ENCODE measurements at places on chromosomes 6 and 20.
A peak's percentile ranks its signal among the peaks of the same experiment; 100 is the strongest.

- DNase-seq, result no peak
These were observed 6.8 kb downstream of the GUCA1A start for GRCh38 chr6:42179945-42180313.

DNA sequence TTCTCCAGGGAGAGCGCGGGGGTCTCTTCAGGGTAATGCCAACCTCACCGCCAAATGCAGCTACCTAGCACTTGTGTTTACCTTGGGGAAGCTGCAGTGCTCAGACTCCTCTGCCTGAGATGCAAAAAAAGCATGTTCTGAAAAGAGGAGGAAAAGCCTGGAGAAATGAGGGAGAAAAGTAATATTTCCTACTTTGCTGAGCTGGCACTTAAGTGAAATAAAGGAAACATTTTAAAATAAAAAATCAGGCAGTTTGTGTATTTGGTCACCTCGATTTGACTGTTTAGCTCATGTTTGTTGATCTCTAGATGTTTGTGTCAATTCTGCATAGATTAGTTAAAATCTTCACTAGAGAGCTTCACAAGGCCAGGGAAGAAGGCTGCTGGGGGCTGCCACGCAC is 487.2 kb downstream of the QKI start:
- no peak for DNase-seq

- no peak for DNase-seq
These were observed 1714.5 kb downstream of the GRIK2 start for GRCh38 chr6:103107985-103108384.

DNA sequence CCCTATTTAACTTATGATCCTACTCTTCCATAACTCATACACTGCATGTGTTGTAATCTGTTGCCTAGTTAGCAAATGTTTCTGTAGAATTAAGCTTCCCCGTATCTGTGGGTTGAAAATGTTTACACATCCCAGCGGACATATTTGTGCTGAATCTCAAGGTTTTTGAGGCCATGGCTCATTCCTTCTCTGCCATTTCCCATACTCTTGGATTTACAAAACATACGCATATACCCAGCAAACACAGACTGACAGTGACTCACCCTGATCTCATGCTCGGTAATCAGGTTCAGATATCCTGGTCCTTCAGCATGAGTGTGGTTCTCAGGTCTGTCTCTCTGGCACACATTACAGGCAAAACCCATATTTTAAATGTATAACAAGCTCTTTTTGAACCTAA is 58.7 kb downstream of the AGPAT4 start:
- DNase-seq, result no peak

GRCh38 chr6:137497721-137498463 is 3.7 kb upstream of the OLIG3 start:
- no peak for DNase-seq

- DNase-seq, result no peak
These were observed 730 bp downstream of the INSM1 start for GRCh38 chr20:20368418-20369249.

GRCh38 chr6:164744301-164744700 is 565.1 kb downstream of the C6orf118 start:
- no peak for DNase-seq

DNA sequence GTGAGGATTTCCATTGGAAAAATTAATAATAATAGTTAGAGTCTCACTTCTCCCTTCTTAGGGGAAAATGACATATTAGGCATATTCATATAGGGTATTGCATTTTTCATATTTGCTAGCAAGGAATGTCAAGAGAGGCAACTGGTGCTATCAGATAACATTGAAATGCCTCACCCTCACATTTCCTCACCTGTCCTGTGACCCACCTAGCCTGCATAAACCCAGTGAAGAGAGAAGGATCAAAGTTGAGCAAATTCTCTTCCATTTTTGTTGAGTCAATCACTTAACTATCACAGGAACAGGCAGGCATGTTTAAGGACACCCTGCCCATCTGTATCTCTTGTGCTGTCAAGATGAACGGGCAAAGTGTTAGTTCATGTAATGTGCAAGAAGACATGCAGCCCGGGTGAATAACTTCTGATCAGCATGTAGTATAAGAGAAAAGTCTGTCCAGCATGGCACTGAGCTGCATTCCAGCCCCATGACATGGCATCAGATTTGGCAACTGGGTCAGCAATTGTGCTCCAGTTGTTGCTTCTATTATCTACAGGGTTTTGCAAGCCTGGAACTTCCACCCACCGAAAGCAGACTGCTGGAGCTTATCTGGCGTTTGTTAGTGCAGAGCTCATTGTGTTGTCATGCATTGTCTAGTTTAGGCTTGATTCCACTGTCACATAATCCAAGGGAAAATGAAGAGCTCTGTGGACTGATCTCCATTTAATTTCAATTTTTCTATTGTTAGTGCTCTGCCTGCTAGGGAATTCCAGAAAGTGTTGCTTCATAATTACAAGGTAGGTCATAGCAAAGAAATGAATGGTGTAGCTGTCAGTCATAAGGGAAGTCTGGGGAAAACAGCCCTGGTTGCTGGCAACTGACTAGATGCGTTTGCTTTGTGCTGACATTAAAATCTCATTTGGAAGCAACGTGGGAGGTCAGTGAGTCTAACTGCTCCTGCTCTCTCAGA is 138.4 kb upstream of the TNFAIP3 start:
- DNase-seq, result no peak

DNA sequence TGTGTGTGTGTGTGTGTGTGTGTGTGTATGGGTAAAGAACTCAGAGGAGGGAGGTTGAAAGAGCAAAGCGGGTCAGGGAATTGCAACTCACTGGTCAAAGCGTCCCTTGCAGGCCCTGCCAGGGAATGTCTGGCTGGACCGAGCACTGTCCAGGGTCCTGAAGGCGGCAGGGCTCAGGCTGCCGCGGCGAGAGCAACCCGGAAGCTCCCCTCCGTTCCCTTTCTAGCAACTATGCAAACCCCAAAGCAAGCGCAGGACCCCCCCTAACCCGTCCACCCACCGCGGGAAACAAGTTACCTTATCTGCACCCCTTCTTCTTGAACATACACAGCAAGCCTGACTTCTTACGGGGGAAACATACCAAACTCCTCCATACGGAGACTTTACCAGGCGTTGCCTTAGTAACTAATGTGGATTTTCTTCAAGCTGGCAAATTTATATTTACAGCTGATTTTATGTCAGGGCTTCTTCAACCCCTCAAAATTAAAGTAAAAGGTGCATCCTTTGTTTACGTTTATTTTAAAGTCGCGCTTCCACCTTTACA is 538 bp upstream of the GRM1 start:
- peak; percentile 25 for DNase-seq

DNA sequence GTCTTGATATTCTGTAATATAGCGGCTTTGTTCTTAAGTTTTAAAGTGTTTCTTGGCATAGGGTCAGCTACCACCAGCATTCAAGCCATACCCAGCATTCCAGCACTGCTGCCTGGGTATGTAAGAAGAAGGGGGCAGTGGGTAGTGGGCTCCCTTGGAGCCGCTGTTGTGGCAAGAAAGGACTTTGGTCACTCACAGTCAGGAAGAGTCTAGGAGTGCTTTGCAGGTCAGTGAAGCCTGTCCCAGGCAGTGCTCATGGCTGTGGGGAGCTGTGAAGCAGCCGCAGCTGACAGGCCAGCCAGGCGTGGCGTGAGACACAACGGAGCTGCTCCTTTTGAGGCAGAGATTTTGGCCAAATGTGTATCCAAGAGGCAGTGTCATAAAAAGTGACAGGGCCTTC is 512.0 kb downstream of the CDKAL1 start:
- no peak for DNase-seq

DNA sequence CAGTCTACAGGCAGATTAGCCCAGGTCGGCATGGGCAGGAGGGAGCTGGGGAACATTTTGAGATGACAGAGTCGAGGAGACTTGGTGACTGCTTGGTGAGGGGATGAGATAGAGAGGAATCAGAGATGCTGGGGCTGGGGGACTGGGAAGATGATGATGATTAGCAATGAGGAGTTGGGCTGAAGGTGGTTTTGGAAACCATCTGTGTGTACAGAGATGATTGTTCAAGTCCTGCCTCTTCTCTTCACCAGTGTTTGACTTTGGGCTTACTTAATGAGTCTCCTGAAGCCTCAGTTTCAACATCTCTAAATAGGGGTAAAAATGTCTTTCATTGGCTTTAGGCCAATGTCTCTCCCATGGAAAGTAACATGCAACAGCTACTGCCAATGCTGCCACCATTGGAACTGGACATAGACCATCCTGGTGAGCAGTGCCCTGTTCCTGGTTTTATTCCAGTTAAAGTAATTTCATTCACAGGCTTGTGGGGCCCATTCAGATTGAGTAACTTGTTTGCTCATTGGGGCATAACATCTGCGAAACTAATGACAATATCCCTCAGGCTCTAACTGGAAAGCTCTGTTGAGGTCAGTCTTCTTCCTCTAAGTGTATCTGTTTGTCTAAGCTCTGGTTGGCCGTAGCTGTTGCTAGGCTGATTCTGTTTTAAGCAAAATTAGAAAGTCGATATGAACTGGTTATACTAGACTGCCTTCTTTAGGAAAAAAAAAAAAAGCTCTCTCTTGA is 99.1 kb downstream of the ARMC2 start:
- no peak for DNase-seq

DNA sequence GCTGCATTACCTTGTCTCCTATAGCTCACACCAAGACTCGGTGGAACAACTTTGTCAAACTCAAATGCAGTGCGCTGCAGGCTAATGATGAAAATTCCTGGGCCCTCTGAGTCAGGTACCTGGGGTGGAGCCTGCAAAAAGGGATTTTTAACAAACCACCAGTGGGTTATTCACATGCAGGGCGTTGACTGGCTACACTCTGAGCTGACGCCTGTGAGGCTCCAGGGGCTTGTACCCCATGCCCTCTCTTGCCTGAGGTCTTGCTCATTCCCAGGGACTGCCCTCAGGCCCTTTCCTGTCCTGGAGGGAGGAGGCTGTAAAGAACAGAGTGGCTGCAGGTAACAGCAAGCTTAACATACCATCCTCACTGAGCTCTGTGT is 9.2 kb downstream of the GTSF1L start:
- DNase-seq, result no peak

DNA sequence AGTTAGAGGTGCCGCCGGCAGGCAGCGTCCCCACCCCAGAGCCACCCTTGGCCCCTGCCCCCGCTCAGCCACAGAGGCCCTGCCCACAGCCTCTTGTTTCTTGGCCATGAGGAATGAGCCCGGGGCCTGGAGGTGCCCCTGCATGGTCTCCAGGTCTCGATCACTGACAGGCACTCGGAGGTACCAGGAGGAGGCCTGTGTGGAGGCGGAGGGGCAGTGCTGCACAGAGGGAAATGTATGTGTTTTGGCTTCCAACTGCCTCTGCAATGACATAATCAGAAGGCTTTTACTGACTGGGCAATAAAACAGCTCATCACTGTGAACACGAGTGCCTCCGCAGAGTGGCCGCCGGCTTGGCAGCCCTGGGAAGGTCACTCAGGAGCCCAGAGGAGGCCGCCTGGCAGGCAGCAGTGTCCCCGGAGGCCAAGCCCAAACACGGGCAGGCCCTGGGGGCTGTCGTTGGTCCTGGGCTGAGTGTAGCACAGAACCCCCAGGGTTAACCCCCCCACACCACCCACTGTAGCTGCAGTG is 61.1 kb upstream of the GATA5 start:
- no peak for DNase-seq

DNA sequence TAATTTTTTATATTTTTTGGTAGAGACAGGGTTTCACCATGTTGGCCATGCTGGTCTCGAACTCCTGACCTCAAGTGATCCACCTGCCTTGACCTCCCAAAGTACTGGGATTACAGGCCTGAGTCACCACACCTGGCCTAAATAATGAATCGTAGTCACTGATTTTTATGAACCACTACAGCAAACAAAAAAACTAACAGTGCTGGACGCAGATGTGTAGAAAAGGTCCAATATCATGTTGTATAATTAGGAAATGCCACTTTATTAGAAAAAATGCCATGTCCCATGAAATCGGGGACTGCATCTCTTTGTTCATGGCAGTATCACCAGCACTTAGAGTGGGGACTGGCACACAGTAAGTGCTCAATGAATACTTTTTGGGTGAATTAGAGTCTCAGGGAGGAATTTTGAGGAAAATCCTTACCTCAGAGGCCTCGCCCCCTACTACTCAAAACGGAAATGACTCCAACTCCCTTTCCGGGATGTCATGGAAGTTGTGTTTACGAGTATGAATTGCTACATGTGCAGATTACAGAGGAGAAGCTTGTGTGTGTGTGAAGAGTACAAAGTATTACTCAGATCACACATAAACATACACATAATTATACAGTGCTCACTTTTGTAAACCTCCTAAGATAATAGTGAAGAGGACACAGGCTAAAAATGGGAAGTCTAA is 43.6 kb upstream of the FAM50B start:
- no peak for DNase-seq

DNA sequence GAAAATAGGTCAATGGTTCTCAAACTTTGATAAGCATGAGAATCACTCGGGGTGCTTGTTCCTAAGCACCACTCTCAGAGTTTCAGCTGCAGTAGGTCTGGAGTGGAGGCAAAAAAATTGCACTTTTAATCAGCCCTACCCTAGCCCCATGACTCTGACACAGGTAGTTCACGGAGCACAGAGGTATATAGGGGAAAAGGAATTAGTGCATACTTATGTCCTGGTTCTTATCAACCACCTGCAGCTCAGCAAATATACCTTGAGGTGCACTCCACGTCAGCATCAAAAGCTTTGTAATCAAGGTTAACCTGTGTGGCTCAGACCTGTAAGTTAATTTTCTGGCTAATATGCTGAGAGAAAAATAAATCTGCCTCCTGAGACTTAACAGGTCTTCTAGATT is 138.8 kb upstream of the HMGN3 start:
- DNase-seq, result no peak

- no peak for DNase-seq
These were observed 80.6 kb upstream of the BEND6 start for GRCh38 chr6:56874328-56874727.

GRCh38 chr6:129709196-129709768 is 695 bp downstream of the ARHGAP18 start:
- DNase-seq, result no peak

GRCh38 chr20:13613917-13614316 is 24.8 kb downstream of the TASP1 start:
- DNase-seq, result no peak

GRCh38 chr6:24849713-24850112 is 51.0 kb upstream of the ARMH2 start:
- DNase-seq, result no peak

DNA sequence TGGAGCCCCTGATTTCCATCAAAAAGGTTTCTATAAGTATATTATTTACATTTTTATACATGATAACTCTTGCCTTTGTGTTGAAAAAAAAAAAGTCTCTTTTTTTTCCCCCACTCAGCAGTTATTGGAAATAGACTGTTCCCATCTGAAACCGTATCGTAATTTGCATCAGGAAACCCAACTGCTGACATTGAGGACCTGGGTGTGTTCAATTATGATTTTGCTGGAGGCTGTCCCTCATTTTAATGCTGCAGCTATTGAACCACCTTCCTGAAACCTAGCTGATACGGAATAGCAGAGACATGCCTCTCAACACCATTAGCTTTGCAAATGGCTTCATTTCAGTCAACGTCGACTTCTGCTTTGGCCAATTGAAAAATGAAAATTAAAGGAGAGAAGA is 98.9 kb downstream of the ZNF217 start:
- no peak for DNase-seq

DNA sequence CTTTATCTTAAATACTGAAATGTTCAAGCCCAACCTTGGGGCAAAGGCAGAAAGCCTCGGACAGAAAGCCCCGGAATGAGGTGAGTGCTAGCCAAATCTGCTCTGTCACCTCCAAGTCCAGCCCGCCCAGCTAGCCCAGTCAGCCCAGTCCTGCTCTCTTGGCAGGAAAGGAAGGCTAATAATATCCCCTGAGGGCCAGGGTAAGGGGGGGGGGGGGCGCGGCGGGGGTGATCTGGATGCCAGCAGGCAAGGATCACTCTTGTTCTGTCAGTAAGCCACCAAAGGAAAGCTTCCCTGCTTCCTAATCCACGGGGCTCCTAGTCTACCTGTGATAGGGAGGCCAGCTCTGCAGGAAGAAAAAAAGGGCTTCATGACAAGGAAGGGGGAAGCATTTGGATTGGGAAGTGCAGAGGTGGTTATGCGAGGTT is 1.1 kb downstream of the NDRG3 start:
- peak; percentile 27 for DNase-seq

Data from C1 segment of cervical spinal cord (tissue), 14 donors.